Ascending aorta (tissue), 2 donors: ENCODE measurements at places on chromosomes 5 and 9.

DNA sequence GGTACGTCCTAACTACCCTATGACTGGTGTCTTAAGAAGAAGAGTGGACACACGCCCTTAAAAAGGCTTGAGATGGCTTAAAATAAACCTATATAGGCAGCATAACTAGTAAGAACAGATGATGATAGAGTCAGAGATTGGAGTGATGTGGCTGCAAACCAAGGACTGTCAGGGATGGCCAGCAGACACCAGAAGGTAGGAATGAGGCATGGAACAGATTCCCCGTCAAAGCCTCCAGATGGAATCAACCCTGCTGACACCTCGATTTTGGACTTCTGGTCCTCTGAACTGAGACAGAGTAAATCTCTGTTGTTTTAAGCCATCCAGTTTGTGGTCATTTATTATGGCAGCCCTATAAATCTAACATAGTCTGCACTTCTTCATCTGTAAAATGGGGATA, 7.4 kb downstream of the TMOD1 start:
- H3K4me3 ChIP-seq, result no peak overlapping the region
- no peak for DNase-seq
- no peak overlapping the region for H3K27ac ChIP-seq
- no peaks in the 10 kb centered on the region for H3K4me1 ChIP-seq
- H3K36me3 ChIP-seq, result no peaks in the 10 kb centered on the region

DNA sequence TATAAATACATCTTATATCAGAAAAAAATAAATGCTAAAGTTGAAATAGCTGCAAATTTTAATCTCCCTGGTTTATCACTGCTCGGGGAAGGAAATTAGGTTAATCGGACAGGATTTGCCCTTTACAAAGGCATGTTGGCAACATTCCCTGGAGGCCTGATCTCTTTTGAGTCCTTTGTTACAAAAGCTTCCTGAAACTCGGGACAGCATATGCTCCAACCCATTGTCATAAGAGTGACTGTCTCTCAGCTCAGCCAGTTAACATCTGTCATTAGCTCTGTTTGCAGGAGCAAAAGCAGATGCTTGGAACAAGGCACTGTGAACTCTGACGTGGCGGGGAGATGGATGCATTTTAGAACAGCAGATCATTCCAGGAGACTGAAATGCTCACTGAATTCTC, 80.6 kb downstream of the MYO10 start:
- no peak for DNase-seq
- H3K27me3 ChIP-seq, result no peaks in the 10 kb centered on the region
- H3K4me1 ChIP-seq, result no peaks in the 10 kb centered on the region
- H3K27ac ChIP-seq, result no peak overlapping the region
- no peaks in the 10 kb centered on the region for H3K36me3 ChIP-seq
- no peak overlapping the region for H3K4me3 ChIP-seq

DNA sequence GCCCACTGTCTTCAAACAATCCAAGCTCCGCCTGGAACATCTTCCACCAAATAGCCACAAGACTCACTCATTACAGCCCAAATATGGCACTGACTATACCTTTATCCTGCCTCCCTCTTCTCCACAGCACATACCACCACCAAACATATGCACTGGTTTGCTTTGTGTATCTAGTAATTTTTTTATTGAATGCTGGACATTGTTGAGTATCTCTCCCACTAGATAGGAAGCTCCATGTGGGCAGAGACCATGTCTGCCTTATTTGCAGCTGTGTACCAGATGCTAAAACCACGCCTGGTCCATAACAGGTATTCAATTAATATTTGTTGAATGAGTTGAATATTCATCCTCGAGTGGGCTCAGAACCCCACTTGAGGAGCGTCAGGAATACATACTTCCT, 67.2 kb upstream of the FUBP3 start:
- no peak for DNase-seq
- H3K27me3 ChIP-seq, result no peaks in the 10 kb centered on the region
- no peak overlapping the region for H3K27ac ChIP-seq
- no peaks in the 10 kb centered on the region for H3K36me3 ChIP-seq
- no peaks in the 10 kb centered on the region for H3K4me1 ChIP-seq
- H3K4me3 ChIP-seq, result no peak overlapping the region

DNA sequence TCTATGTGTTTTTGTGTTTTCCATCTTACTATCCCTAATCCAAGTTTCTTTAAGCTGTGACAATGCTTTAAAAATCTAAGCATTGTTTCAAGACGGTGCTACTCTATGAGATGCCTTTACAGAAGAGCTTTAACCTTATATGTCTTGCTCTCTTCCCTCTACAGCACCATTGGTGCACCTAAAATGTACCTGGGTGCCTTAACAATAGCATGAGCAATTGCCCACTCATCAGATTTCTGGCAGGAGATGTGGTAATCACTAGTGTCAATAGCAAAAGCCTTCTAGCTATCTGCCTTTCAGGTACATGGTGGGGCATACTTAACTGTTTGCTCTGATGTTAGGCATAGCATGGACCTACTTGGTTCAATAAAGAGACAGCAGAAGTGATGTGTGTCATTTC, 222.3 kb upstream of the KIF2A start:
- H3K27me3 ChIP-seq, result no peaks in the 10 kb centered on the region
- no peak overlapping the region for H3K4me3 ChIP-seq
- H3K4me1 ChIP-seq, result no peaks in the 10 kb centered on the region
- H3K27ac ChIP-seq, result no peak overlapping the region

DNA sequence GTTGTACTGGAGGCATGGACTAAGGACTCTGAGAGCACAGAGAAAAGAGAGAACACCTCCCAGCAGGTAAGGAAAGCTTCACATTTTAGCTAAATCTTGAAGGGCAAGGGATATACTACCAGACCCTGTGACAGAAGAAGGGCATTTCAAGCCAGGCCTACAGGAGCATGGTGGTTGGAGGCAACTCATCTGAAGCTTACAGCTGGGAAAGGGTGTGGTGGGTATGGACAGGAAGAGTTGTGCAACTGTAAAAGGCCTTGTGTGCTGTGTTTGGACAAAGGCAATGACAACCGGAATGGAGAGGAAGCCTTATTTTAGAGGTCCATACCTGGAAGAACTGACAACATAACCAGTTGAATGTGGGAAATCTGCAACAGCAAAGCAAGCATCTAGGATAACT, 31.2 kb downstream of the NIPSNAP3B start:
- H3K4me1 ChIP-seq, result no peaks in the 10 kb centered on the region
- H3K36me3 ChIP-seq, result peaks cover 90% of the 10 kb centered on the region
- DNase-seq, result no peak
- H3K4me3 ChIP-seq, result no peak overlapping the region
- H3K27me3 ChIP-seq, result no peaks in the 10 kb centered on the region

GRCh38 chr5:1799110-1799601, 481 bp downstream of the MRPL36 start:
- no peak for DNase-seq
- peak overlapping the region; percentile 63 for H3K27ac ChIP-seq
- H3K4me1 ChIP-seq, result peaks cover 14% of the 10 kb centered on the region
- H3K36me3 ChIP-seq, result peaks cover 28% of the 10 kb centered on the region

- H3K36me3 ChIP-seq, result no peaks in the 10 kb centered on the region
- no peaks in the 10 kb centered on the region for H3K27me3 ChIP-seq
- H3K27ac ChIP-seq, result no peak overlapping the region
- DNase-seq, result no peak
- peaks cover 4% of the 10 kb centered on the region for H3K4me1 ChIP-seq
Observed at GRCh38 chr5:140190872-140191218, 15.9 kb downstream of the CYSTM1 start.

DNA sequence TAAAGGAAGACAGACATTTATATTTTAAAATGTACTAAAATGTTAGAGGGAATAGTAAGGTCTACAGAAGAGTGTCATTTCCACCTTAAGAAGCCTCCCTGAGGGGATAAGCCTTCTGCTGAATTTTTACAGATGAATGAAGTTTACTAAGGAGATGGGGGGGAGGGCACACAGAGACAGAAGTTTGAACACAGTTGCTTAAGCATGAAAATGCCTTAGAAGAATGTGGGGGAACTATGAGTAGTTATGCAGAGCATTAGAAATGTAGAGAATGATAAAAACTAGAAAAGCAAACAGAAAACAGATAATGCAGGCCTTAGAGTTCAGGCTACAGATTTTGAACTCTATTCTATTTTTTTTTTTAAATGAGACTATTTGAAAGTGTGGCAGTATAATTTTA, 232.2 kb upstream of the VLDLR start:
- no peaks in the 10 kb centered on the region for H3K27me3 ChIP-seq
- no peak overlapping the region for H3K27ac ChIP-seq
- no peaks in the 10 kb centered on the region for H3K4me1 ChIP-seq

GRCh38 chr5:78046006-78046405, 248.5 kb downstream of the AP3B1 start:
- no peaks in the 10 kb centered on the region for H3K27me3 ChIP-seq
- no peak for DNase-seq
- H3K4me3 ChIP-seq, result no peak overlapping the region
- peaks cover 4% of the 10 kb centered on the region for H3K36me3 ChIP-seq

GRCh38 chr9:130901498-130902203, 5.0 kb upstream of the QRFP start:
- H3K4me3 ChIP-seq, result no peak overlapping the region
- H3K27ac ChIP-seq, result no peak overlapping the region
- H3K4me1 ChIP-seq, result no peaks in the 10 kb centered on the region
- no peaks in the 10 kb centered on the region for H3K27me3 ChIP-seq

DNA sequence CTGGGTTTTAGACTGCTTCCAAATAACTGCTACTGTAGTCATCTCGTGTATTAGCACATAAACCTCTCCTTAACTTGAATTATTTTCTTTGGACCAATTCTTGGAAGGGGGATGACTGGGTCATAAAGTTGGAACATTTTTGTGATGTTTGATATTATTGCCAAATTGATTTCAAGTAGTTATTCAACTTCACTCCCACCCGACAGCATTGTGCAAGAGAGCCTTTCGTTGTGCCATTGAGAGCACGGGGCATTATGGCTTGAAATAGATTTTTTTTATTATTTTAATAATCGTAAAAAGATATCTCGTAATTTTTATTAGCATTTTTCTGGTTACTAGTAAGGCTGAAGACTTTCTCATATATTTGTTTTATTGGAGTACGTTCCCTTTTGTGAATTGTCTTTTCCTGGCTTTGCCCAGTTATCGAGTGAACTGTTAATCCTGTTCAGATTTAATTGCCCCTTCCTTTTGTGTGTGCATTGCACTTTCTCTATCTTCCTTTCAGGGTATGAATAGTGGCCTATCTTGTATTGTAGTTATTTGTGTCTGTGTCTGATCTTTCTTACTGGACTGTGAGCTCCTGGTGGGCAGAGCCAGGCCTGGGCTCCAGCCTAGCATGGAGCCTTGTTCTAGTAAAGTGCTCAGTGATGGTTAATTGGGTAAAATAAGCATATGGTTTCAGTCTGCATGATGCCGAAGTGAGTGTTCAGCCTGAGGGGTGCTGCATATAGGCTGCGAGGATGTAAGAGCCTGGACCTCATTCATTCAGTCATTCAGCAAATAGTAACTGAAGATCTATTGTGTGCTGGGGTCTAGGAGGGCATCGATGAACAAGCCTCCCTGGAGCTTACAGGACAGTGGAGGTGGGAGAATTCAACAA, 93.5 kb upstream of the SHB start:
- no peak overlapping the region for H3K4me3 ChIP-seq
- no peak overlapping the region for H3K27ac ChIP-seq
- DNase-seq, result no peak
- H3K27me3 ChIP-seq, result no peaks in the 10 kb centered on the region
- H3K36me3 ChIP-seq, result no peaks in the 10 kb centered on the region

DNA sequence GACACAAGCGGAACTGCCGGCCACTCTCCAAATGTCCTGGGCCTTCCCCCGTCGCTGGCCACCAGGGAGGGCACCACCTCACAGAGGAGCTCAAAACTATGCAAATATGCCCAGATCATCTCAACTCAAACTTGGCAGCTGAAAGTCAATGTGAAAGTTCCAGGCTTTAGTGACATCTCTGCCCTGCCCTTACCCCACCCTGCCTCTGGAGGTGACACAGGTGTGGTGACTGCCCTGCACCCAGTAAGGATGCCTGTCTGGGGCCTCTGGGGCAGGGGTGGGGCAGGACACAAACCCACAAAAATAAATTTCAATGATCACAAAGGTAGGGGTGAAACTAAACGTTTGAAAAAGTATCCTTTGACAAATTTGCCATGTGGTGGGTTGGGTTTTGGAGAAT, 213.4 kb downstream of the HSPA4 start:
- H3K36me3 ChIP-seq, result no peaks in the 10 kb centered on the region
- H3K27me3 ChIP-seq, result no peaks in the 10 kb centered on the region
- H3K4me1 ChIP-seq, result no peaks in the 10 kb centered on the region

DNA sequence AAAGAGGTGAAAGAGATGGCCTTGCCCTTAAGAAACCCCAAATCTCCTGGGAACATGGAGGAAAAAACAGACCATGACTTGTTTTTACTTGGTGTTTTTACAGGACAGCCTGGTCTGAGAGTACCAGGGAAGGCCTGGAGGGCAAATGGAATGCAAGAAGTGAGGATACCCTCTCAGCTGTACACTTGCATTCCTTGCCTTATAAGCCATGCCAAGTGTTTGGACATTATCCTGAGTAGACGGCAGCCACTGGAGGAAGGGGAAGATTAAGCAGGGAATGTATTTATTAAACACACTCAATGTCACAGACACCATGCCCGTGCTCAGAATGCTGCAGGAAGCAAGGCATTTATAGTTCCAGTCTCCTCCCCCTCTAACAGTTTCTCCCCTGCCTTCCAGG, 581.4 kb downstream of the CDK5RAP2 start:
- no peak overlapping the region for H3K27ac ChIP-seq
- no peak overlapping the region for H3K4me3 ChIP-seq
- no peak for DNase-seq
- no peaks in the 10 kb centered on the region for H3K36me3 ChIP-seq
- no peaks in the 10 kb centered on the region for H3K4me1 ChIP-seq
- H3K27me3 ChIP-seq, result no peaks in the 10 kb centered on the region

- no peaks in the 10 kb centered on the region for H3K36me3 ChIP-seq
- no peak overlapping the region for H3K4me3 ChIP-seq
- no peaks in the 10 kb centered on the region for H3K4me1 ChIP-seq
- no peak for DNase-seq
- H3K27me3 ChIP-seq, result no peaks in the 10 kb centered on the region
Observed at GRCh38 chr5:56037531-56038010, 42.8 kb upstream of the IL6ST start.

- H3K4me1 ChIP-seq, result peaks cover 10% of the 10 kb centered on the region
- no peaks in the 10 kb centered on the region for H3K27me3 ChIP-seq
- peak; percentile 97 for DNase-seq
- H3K36me3 ChIP-seq, result no peaks in the 10 kb centered on the region
Observed at GRCh38 chr9:121529237-121529987, 29.8 kb upstream of the GGTA1 start.
